AG04449 (cell line): ENCODE measurements at places on chromosomes 7 and 10.

DNA sequence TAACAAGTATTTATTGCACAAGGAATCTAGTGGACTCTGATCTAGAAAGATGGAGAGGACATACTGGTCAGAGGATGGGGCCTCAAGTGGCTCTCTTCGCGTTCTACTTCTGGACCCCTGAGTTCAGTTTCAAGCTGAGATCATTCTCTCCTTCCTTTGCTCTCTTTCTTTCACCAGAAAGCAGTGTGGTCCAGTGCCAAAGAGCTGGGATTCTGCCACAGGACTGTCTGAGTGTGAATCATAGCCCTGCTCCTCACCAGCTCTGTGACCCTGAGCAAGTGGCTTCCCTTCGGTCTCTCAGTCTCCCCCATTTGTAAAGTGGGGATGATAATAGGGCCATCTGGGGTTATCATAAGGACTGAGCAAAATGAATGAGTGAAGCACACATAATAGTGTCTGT is 715.2 kb downstream of the SUGCT start:
- DNase-seq: no peak

- no peak for DNase-seq
Observed at GRCh38 chr10:122521011-122521410, 39.5 kb upstream of the DMBT1 start.

GRCh38 chr10:109960682-109961081 is 37.4 kb upstream of the XPNPEP1 start:
- DNase-seq: no peak

GRCh38 chr10:24552346-24553016 is 171.2 kb downstream of the ARHGAP21 start:
- DNase-seq: no peak

- no peak for DNase-seq
Observed at GRCh38 chr10:12819071-12819470, 182.4 kb downstream of the CCDC3 start.

- DNase-seq: no peak
Observed at GRCh38 chr10:122276611-122277208, 5.6 kb downstream of the BTBD16 start.

DNA sequence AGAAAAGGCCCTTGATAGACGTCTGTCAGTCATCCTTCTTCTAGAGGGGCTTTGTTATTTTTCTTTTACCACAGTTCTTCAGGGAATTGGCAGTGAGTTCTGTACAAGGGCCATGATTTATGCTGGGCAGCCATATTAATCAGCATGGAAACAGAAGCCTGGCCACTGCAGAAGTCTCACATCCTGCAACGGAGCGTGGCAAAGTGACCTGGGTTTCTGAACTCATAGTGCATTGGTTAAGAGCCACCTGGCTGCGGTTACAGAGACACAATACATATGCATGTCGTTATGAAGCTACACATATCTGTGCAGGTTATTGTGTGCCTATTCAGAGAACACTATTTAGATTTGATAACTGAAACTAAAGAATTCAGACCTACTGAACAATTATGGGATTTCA is 419.4 kb upstream of the CELF2 start:
- DNase-seq: no peak

GRCh38 chr7:112019932-112020331 is 186.3 kb downstream of the DOCK4 start:
- DNase-seq: no peak

GRCh38 chr10:69513617-69514016 is 59.6 kb downstream of the NEUROG3 start:
- no peak for DNase-seq

GRCh38 chr7:159211540-159212182 is 67.0 kb upstream of the VIPR2 start:
- DNase-seq: no peak

- no peak for DNase-seq
Observed at GRCh38 chr10:69275444-69275843, 2.9 kb upstream of the HK1 start.

DNA sequence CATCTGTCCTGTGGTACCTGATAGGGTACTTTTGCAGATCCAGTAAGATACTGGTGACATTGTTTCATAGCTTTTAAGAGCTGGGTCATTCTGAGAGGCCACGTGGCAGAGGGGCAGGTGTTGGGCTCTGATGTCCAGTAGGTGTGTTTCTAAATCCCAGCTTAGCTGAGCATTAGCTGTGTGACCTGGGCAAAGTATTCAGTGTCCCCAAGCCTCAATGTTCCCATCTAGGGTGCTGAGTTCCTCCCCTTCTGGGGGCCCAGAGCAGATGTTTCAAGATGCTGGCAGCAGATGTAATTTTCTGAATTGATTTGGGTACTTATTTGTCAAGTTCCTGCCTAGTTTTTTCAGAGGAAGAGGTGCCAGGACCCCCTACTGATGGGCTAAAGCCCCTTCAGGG is 52.9 kb downstream of the NEURL1 start:
- DNase-seq: no peak

DNA sequence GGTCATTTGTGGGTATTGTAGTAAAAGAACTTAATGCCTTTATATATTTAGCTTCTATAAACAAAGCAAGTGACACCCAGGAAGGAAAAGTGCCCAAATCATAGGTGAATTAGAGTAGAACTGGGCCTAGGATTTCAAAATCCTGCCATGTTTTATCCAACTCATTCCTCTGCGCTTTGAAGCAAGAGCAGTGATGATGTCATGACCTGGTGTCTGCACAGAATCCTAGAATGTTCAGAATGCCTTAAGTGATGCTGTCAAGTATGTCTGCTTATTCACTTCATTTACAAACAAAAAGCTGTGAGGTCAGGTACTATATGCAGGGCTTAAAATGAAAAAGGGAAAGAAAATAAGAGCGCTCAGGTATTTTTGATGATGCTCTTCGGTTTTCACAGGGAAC is 737.2 kb upstream of the ANKRD30A start:
- DNase-seq: no peak

GRCh38 chr7:108684629-108685028 is 115.0 kb downstream of the DNAJB9 start:
- DNase-seq: no peak

DNA sequence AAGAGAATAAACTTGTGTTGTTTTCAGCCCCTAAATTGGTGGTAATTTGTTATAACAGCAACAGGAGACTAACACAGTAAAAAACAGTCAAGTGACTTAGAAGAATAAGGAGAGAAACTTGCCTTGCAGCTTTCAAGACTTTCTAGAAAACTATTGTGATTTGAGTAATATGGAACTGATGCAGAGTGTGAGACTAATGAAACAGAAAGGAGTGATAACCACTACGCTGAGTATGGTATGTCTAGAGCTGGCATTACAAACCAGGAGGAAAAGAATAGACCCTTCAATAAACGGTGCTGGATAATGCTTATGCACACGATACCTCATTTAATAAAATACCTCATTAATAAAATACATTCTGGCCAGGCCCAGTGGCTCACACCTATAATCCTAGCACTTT is 99.9 kb downstream of the CREM start:
- DNase-seq: no peak

GRCh38 chr7:52620849-52621248 is 414.6 kb upstream of the POM121L12 start:
- DNase-seq: no peak

- DNase-seq: peak; percentile 63
Observed at GRCh38 chr7:152383341-152384234, 52.2 kb downstream of the KMT2C start.

GRCh38 chr7:87139514-87139913 is 12.7 kb upstream of the DMTF1 start:
- DNase-seq: no peak
